Hematopoietic multipotent progenitor cell treated with erythropoietin and hydrocortisone succinate and interleukin-3 and kit ligand, for 6 days (in vitro differentiated cells): ENCODE measurements at places on chromosomes 5 and 9.

DNA sequence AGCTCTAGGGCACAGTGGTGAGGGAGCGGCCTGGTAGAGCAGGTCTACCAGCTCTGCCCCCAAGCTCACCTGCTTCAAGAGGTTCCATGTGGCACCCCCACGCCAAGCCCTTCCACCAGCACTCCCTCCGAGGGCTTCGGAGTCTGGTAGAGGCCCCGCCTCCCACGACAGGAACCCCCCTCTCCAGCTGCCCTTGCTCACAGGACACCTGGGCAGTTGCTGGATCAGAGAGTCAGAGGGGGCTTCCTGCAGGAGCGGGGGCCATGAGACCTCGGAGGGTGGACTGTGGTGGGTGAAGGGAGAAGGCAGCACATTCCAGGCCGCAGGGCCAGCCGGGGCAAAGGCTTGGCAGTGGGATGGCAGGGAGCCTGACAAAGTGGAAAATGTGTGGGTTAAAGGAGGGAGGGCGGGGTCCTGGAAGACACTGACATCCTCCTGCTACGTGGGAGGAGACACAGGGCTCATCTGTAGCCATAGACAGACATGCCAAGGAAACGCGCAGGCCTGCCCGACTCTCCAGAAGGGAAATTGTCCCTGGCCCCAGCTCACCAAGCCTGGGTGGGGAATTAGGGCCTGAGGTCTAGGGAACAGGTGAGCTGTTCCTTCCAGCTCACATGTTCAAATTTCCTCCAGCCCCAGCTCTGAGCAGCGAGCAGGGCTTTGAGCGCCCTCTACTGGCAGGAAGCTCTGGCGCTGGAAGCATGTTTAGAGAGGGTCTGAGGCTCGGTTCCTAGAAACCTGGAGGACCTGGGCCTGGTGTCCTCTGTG, 74.2 kb downstream of the NTNG2 start:
- DNase-seq, result peak; percentile 84

DNA sequence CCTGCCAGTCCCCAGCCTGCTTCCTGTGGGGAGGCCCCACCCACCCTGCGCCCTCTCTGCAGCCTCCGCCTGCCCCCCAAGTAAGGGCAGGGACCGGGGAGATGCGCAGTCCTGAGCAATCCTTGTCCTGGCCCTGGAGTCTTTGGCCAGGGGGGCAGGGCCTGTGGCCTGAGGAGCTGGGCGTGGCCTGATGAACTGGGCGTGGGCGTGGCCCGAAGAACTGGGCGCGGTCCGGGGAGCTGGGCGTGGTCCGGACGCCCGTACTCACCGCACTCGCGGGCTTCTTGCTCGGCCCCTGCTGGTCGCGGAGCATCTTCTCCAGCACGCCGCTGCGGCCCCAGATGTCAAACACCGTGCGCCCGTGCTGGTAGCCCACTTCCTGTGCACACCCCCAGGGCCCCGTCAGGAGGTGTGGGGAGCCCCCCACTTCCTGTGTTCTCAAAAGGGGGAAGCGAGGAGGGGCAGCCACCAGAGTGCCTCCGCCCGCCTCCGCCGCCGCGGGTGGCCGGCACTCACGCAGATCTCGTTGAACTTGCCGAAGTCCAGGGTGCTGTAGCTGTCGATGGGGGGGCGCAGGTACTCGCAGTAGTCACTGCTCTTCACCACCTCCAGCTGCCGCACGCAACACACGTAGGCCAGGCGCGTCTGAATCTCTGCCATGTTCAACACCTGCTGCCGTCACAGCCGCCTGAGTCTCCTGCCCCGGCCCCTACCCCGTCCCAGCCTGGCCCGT, 2.7 kb upstream of the NSMF start:
- DNase-seq, result peak; percentile 95

DNA sequence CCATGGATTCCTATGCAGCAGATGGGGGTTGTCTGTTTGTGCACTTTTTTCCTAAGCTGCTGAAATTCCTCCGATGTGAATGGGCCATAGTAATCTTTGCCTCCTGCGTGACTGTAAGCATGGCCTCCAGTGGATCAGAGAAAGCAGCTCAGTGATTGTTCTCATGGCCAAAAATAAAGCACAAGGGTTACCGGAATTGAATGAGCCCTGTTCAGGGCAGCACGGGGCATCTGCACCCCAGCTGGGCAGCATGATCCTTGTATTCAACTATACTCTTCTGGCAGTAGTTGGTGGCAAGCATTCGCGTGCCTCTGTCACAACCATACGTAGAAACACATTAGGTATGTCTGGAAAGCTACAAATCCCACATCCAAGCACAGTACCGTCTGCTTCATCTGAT, 193.9 kb downstream of the RORB start:
- DNase-seq, result no peak

- no peak for DNase-seq
These were observed 32.1 kb upstream of the TCF7 start for GRCh38 chr5:134082264-134082992.

GRCh38 chr9:133375116-133375723, 640 bp downstream of the SURF4 start:
- DNase-seq, result peak; percentile 60
